ENCODE measurements at places on chromosomes 7 and 10. TPM values are rescaled to one million over a fixed set of nuclear protein-coding genes. Genes with fewer than 3 reads are reported as not detected.

DNA sequence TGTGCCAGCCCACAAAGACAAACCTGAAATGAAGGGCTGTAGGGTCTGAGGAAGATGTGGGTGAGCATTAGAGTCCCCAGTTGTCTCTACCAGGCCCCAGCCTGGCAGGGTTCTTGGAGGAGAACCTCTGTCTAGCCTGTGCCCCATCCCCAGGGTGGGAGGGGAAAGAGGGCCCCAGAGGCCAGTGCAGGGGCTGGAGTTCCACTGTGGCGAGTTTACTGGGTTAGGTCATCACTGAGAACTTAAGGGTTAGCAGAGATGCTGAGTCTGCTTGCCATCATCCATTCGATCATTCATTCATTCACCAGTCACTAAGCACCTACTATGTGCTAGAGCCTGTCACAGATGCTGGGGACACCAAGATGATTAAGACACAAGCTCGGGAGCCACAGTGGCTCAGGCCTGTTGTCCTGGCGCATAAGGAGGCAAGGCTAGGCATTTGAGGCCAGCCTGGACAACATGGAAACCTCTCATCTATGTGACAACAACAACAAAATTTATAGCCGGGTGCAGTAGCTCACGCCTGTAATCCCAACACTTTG is 2.6 kb downstream of the ANKRD2 start:
- no peak overlapping the region for H3K27ac ChIP-seq
- no peak for DNase-seq
- no peaks in the 10 kb centered on the region for H3K36me3 ChIP-seq
- no peak overlapping the region for H3K4me3 ChIP-seq
- no peaks in the 10 kb centered on the region for H3K4me1 ChIP-seq
- peaks cover 2% of the 10 kb centered on the region for H3K27me3 ChIP-seq

- no peak overlapping the region for H3K4me3 ChIP-seq
- no peak for DNase-seq
- peaks cover 52% of the 10 kb centered on the region for H3K36me3 ChIP-seq
- no peaks in the 10 kb centered on the region for H3K27me3 ChIP-seq
- peaks cover 24% of the 10 kb centered on the region for H3K4me1 ChIP-seq
Measured at GRCh38 chr10:63250032-63250431, 116.9 kb downstream of the NRBF2 start.

- peaks cover 17% of the 10 kb centered on the region for H3K36me3 ChIP-seq
- no peak for DNase-seq
- H3K4me3 ChIP-seq, result no peak overlapping the region
Measured at GRCh38 chr10:92857904-92858514, 9.7 kb downstream of the EXOC6 start.

DNA sequence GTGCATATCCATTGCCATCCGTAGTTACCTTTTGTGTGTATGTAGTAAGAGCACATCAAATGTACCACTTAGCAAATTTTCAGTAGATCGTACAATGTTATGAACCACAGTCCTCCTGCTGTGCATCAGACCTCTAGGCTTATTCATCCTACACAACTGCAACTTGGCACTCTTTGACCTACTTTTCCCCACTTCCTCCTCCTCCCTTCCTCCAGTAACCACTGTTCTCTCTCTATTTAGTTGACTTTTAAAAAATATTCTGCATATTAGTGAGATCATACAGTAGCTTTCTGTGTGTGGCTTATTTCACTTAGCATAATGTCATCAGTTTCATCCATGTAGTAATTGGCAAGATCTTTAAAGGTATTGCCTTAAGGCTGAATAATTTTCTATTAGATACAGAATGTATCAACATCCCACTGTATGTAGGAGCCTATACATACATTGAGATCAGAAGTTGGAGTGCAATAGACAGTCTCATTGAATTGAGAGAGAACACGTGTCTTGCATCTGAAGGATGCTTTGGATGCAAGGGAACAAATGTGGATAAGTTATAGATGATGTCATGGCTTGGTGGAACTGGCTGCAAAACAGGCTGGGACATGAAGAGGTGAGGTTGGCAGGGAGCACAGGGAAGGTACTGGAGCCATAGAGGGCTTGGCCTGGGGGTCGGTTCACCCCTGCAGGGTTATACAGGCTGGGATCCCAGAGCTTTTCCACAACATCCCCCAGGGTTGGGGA is 83.0 kb upstream of the FAM180A start:
- no peak overlapping the region for H3K4me3 ChIP-seq
- H3K27me3 ChIP-seq, result no peaks in the 10 kb centered on the region
- no peaks in the 10 kb centered on the region for H3K36me3 ChIP-seq
- peaks cover 5% of the 10 kb centered on the region for H3K4me1 ChIP-seq
- H3K27ac ChIP-seq, result no peak overlapping the region
- no peak for DNase-seq

- H3K36me3 ChIP-seq, result no peaks in the 10 kb centered on the region
- H3K27ac ChIP-seq, result no peak overlapping the region
- H3K4me1 ChIP-seq, result peaks cover 5% of the 10 kb centered on the region
Measured at GRCh38 chr10:11822809-11823121, 391 bp upstream of the PROSER2 start.

DNA sequence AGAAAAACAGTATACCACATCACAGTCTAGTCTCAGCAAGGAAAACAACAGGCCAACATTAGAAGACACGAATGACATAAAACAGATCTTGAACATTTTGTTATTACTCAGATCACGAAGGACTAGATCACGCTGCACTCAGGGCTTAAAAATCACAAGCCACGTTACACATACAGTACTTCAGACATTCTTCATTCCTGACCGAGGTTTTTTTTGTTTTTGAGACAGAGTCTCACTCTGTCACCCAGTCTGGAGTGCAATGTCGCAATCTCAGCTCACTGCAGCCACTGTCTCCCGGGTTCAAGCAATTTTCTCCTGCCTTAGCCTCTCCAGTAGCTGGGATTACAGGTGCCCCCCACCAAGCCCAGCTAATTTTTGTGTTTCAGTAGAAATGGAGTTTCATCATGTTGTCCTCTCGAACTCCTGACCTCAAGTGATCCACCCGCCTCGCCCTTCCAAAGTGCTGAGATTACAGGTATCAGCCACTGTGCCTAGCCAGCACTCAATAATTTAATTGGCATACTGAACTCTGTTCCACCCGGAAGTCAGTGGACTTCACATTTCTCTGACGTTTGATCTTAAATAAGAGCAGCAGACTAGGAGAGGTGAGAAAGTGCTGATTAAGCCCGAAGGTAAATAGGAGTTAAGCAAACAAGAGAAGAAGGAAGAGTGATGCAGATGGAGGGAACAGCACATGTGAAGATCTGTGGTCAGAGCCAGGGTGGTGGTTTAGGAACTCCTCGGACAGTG is 3.5 kb downstream of the AIMP2 start:
- peaks cover 24% of the 10 kb centered on the region for H3K4me1 ChIP-seq
- H3K4me3 ChIP-seq, result no peak overlapping the region
- no peaks in the 10 kb centered on the region for H3K27me3 ChIP-seq

HOXA4 gene
- not detected for total RNA-seq

Data from activated T-helper 2 cell treated with anti-CD3 and anti-CD28 coated beads, Interferon-gamma antibody, Interleukin-2, Interleukin-4, amounts not matched to agents 10 μg/mL and 5 μg/mL and 100 μg/mL, durations not matched to agents 14 hours and 24 hours and 36 hours (primary cell).